ENCODE measurements at places on chromosomes 5 and 9. TPM values are rescaled to one million over a fixed set of nuclear protein-coding genes. Genes with fewer than 3 reads are reported as not detected.

DNA sequence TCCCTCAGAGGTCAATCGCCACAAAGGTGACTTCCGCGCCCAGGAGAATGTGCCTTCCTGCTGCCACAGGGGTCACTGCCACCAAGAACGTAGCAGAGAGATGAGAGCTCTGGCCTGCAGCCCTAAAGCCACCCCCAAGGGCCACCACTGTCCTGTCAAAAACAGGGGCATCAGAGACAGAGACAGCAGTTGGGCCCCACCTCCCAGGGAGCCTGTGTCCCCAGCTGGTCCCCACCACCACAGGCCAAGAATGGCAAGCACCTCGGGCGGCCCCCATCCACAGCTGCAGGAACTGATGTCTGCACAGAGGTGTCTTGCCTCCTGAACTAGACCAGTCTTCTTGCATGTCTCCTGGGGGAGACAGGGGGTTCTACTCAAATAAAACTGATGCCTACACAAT lies 5.8 kb downstream of the SPATA31E1 start:
- DNase-seq, result no peak

DNA sequence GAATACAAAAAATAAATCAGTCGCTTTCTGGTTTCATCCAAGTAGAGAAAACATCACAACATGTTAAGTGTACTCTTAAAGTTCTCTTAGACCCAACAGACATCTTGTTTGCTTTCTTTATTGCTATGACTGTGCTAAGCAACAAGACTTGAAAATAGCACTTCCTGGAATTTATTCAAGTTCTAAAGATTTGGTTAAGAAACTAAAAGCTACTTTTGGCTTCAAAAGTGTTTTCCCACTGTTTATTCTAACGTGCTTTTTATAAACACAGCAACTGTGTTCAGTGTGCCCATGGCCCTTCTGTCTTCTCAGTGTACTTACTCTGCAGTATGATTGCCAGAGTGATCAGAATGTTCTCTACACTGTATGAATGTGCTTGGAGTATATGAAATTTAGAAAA lies 109.8 kb downstream of the GIN1 start:
- DNase-seq, result no peak

The SLC27A6 gene
- 7.9 TPM for total RNA-seq

- DNase-seq, result no peak
Measured at GRCh38 chr5:132499440-132500243, 9.1 kb upstream of the IRF1 start.

The PCDHGA12 gene
- total RNA-seq, result 0.17 TPM

- DNase-seq, result no peak
Measured at GRCh38 chr9:95506428-95506677, 10.4 kb downstream of the PTCH1 start.

GRCh38 chr5:89686081-89686765 lies 723.3 kb downstream of the CETN3 start:
- DNase-seq, result no peak

The SLC46A2 gene
- not detected for total RNA-seq

GRCh38 chr9:86322973-86323644 lies 31.1 kb downstream of the TUT7 start:
- no peak for DNase-seq

DNA sequence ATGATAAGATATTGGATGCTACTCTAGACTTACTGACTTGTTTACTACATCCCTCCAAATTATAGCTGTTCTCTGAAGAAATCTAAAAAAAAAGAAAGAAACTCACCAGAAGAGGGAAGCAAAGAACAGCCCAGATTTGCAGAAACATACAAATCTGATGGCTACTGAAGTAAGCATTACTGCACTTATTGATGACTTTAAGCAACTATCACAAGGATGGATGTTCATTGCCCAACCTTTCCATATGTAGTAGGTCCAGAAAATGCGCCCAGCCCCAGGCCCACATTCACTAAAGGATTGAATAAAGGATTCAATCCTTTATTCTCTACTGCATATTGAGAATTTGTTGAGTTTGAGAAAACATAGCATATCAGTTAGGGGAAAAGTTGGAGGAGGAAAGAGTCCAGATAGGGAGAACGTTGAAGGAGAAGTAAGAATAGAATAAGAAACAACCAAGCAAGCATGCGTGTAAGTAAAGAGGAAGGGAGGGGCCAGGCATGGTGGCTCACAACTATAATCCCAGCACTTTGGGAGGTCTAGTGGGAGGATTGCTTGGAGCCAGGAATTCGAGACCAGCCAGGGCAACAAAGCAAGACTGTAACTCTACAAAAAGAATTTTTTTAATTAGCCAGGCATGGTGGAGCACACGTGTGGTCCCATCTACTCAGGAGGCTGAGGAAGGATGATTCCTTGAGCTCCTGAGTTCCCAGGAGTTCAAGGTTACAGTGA lies 33.8 kb upstream of the DTWD2 start:
- DNase-seq, result no peak

DNA sequence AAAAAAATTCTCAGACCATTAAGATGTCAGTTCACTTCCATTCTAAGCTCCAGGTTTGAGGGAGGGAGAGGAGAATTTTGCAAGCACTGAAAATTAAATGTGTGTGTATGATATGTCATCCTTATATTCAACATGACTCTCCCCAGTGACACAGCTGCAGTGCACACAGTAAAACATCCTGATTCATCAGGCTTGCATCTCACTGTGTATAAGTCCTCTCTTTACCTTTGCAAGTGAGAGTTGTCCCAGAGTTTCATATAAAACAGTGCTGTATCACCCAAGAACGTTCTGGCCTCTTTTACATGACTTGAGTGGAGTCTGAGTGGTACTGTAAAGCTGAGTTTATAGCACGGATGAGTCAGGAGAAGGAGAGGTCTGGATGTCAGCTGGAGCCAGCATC lies 50.0 kb downstream of the DMRT2 start:
- no peak for DNase-seq

- no peak for DNase-seq
Measured at GRCh38 chr5:85108471-85108870, 723.8 kb upstream of the EDIL3 start.

The IL3 gene
- total RNA-seq, result not detected

Measured in HCT116 (cell line).